ENCODE measurements at places on chromosomes 2 and 18.

DNA sequence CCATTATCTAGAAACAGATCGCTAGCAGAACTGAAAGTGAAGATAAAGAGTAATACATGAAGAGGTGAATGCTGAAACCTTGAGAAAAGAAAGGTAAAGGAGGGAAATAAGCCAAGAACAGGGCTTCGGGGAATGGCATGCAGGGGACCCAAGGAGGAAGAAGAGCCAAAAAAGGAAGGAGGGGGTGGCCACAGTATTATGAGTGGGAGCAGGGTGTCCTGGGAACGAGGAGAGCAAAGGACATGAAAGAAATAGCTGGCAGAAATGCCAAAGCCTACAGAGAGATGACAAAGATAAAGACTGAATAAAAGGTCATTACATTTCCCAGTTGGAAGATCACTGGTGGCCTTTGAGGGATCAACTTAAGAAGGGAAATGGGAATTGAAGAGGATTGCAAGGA is 82.9 kb downstream of the ACTR3 start:
- DNase-seq = no peak

GRCh38 chr2:239910404-239910803 is 114.7 kb downstream of the NDUFA10 start:
- no peak for DNase-seq

DNA sequence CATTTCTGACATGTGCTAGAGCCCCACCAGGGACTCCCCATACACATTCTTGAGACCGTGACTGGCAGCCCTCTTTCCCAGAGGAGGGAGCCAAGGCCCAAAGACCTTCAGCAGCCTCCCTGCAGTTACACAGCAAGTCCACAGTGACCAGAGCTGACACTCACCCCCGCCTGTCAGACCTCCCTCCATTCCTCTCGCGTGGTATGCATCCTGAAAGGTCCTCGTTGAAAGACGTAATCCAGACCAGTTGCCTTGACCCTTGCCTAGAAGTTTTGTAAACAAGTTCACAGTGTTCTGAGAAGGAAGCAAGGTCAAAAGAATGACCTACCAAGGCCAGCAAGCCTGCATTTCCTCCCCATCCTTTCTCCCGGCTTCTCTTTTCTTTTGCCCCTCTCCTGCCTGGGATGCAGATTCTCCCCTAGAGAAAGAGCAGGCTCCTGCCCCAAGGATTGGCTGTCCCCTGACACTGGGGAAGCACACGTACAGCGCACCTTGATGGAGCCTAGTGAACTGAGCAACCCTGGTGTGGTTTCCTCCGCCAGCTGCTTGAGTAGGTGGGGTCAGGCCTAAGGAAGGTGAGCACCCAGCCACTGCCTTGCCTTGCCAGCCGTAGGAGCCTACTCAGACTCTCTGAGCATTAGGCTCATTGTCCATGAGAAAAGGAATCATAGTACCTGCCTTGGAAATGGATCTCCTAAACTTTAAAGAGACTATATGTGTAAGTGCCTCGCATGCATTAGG is 18.3 kb downstream of the TRIB2 start:
- DNase-seq = no peak

DNA sequence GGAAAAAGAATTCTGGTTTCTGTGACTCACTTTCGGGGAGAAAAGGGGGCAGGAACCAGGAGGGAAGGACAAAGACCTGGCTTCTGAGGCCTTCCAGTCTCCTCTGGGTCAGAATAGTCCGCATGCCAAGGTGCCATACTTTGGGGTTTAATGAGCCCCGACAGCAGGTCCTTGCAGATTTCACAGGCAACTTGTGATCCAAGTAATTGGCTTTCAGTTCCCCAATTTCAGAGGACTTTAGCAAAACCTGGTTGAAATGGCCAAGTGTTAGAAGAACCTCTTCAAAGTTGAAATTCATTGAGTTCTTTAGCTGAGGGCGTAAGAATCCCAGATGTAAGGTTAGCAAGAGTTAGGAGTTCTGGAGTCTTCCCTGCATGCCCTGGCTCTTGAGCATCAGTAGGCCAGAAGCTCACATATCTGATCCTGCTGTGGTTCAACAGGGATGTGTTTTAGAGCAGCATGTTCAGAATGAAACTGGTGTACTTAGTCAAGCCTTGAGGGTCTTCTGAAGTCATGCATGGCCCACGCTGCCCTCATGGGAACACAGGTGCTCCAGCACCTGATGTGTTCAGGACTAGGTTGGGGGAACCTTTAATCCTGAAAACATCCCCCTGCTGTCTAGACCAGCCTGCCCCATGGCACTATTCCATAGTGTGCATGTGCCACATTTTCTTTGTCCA is 143.0 kb downstream of the NUP35 start:
- DNase-seq = no peak

DNA sequence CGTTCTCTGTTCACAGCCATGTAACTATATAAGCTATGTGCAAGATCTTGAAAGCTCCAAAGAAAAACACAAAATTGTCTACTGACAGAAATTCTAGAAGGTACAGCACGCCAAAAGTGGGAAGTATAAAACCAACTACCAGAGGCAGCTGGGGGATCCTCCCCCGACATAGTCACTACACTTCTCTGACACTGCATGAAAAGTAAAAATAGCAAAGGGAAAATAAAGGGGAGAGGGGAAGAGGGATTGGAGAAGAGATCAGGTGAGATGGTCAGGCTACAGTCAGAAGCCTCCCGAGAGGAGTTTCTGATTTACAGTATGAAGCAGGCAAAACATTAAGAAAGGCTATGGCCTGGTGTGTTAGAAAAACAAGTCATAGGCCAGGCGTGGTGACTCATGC is 39.8 kb upstream of the PCBP1 start:
- DNase-seq = no peak

DNA sequence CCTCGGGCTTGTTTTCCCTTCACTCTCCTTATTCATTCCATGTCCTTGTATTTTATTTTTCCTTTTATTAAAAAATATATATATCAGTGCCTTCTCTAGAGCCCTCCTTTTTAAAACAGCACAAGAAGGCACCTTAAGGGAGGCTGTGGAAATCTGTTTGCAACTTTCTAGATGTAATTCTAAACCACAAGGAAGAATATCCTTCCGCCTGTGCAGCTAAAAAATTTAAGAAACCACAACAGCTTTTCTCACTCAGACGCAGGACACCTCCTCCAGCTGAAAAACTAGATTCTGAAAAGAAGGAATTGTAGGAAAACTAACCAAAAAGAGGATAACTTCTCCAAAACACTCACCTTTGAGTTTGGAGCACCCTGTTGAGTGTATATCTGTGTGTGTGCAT is 142.2 kb downstream of the BCL11A start:
- no peak for DNase-seq

DNA sequence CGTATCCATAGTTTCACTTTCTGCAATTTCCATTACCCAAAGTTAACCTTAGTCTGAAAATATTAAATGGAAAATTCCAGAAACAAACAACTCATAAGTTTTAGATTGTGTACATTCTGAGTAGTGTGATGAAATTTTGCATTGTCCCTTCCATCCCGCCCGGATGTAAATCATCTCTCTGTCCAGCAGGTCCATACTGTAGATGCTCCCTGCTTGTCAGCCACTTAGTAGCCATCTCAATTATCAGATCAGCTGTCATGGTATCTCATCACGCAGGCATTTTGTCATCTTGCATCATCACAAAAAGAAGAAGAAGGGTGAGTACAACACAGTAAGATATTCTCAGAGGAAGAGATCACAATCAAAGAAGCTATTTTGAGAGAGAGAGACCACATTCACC is 185.0 kb upstream of the STK17B start:
- DNase-seq = no peak

DNA sequence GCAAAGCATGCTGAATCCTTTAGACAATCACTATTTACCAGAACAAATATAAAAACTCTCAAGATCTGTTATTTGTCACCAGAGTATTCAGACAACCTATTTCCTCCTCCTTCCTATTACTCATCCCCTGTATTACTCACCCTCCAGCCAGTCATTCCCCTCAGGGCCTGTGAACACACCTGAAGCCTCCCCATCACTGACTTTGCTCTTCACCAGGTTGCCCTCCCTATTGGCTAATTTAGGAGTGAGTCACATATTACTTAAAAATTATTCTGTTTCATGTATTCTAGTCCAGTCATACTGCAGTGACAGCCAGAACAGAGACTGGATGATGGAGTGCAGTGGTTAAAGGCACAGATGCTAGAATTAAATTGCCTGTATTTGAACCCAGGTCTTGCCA is 3.7 kb upstream of the ATG16L1 start:
- DNase-seq = peak; percentile 63

- no peak for DNase-seq
Observed at GRCh38 chr2:176161825-176162626, 4.9 kb downstream of the HOXD3 start.

- no peak for DNase-seq
Observed at GRCh38 chr2:212921061-212921460, 230.4 kb downstream of the IKZF2 start.

- no peak for DNase-seq
Observed at GRCh38 chr2:231910771-231911170, 15.4 kb downstream of the NPPC start.

GRCh38 chr2:240642061-240642805 is 17.0 kb downstream of the GPR35 start:
- no peak for DNase-seq

DNA sequence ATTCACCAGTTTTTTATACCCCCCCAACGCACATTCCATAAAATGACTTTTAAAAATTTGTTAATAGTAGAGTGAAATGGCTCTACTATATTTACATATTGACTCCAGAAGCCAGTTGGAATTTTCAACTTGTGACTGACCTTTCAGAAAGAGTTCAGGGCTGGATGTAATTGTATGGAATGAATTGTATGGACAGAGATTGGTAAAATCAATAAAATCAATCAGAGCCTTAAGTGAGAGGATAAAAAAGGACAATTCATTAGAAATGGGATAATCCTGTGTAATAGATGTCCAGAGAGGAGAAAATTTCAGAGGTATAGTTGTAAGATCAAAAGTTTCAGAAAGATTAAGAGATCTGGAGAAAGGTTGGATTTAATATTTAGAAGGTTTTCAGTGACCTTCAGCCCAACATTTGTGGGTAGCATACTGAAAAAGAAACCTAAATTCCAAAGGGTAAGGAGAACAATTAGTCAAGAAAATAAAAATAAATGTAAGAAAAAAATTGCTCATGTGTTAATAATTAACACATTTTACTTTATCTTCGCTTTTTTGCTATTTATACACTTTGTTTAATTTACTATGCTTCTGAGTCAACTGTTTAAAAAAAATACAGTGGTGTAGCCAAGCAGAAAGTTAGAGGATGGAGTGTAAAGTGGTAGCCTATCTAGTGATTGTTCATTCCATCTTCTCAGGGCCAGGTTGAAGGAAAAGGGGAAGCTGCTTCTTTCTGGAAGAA is 385.4 kb upstream of the TMEFF2 start:
- no peak for DNase-seq

DNA sequence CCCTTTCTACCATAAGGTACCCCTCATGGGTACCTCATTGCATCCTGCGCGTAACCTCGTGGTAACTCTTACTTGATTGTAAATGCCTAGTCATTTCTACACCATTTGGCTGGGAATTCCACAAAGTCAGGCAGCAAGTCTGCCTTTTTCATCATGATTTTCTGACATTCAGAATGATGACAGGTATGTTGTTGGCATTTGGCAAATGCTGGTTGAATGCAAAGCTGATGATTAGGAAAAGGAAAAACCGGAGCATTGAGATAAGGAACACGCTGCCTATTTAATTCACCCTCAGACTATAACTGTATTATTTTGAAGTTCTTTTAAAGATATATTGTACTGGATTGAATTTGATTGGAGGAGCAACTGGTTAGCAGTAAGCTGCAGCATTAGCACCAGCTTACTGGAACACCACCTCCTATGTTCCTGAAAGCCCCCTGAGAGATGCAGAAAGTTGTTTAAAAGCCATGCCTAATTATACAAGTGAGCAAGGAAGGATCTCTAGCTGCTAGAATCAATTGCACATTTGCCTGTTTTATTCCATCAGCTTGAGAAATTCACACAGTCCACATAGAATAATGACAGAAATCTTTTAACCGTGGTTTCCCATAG is 520.1 kb downstream of the LRP1B start:
- no peak for DNase-seq

DNA sequence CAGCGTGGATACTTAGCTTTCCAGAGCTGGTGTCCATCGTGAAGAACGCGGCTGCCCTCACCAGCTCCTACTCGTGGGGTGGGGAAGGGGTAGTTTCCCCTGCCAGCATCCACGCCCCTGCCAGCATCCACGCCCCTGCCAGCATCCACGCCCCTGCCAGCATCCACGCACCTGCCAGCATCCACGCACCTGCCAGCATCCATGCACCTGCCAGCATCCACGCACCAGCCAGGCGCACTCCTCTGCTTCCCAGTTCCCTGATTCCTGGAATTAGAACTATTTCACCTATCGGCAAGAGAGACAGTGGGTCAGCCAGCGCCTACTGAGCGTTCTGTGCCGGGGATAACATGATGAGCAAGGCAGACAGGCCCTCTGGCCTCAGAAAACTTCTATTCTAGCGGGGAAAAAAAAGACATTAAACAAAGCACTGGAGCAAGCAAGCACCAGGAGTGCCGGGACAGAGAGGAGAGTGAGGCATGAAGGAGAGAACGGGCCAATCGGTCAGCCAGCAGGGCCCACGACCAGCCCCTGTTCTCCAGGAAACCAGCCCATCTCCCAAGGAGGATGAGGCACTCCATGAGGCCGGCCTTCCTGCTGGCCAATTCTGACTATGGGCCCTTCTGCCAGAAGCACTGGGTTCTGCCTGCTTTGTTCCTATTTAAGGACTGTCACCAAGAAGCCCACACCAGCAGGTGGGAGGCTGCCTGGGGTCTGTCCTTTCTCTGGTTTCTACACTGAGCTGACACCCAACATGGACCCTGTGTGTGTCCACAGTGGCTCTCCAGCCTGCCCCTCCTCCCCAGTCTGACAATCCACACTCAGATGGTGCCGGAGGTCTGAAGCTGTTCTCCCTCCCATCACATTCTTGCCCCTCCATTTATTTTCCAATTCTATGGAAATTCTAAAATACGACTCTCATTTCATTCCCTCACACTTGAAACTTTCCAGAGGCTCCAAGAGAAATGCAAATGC is 78.4 kb upstream of the SALL3 start:
- no peak for DNase-seq

DNA sequence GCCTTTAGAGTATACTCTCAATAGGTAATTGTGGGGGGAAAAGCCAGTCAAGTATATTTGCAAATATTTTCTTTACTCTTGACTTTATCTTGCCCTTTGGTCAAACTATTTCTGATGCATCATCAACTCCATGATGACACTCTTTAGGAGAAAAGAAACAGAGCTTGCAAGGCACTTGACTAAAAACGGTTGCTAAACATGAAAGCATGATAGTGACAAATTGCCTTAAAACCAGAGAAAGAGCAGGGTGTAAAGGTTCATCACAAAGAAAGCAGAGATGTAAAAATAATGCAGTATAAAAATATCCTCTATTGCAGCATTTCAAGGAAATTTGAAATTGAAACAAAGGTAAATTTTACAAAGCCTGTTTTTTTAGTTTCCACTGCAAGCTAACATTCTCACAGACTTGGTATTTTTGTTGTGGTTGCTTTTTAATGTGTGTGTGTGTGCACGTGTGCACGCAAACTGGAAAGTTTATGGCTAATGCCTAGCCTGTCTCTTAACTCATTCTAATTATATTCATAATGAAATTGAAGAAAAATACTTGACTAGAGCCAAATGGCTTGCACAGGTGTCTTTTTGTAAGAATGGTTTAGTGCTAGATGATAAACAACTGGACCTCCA is 503.6 kb downstream of the ARHGAP15 start:
- no peak for DNase-seq

- DNase-seq = no peak
Observed at GRCh38 chr2:184402381-184402780, 195.9 kb upstream of the ZNF804A start.

- DNase-seq = no peak
Observed at GRCh38 chr2:145685383-145686050, 1165.6 kb upstream of the ZEB2 start.
